ENCODE measurements at places on chromosomes 7 and 10.

- DNase-seq = peak; percentile 11
Measured at GRCh38 chr7:150903606-150904005, 51.3 kb downstream of the AOC1 start.

GRCh38 chr10:44745920-44746319, 165.2 kb upstream of the TMEM72 start:
- DNase-seq = no peak

- DNase-seq = no peak
Measured at GRCh38 chr10:58972576-58973234, 203.7 kb upstream of the PHYHIPL start.

DNA sequence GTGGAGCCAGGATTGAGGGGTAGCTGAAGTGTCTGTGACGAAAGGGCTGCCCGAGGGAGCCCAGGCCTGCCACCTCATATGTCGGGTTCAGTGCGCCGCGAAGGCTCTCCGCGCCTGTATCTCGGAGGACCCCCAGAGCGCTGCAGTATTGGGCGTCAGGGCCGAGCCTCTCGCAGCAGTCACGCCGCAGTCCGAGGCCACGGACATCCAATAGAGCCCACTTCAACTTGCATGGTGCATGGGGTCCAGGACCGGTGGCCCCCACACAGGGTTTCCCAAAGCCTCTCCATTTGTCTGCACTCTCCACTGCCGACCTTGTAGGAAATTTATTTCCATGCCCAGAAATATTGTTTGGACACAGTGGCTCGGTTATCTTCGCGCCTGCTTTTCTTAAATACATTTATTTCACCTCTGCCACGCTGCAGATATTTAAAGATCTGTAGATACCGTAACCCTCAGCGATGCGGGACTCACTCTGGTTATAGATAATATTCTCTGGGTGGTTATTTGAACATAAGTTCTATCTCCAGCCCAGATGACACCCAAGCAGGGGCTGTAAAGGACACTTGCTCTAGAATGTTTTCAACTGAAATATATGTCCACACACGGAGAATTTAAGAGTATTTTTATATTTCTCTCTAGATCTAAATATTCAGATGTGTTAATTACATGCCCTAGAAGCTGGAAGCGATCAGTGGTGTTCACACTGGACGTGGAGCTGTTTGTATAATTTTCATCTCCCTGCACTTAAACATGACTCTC, 5.1 kb upstream of the ZNF503 start:
- DNase-seq = no peak

GRCh38 chr7:25455683-25456251, 227.5 kb upstream of the NPVF start:
- DNase-seq = no peak

GRCh38 chr10:109379186-109379585, 544.1 kb downstream of the XPNPEP1 start:
- DNase-seq = no peak

DNA sequence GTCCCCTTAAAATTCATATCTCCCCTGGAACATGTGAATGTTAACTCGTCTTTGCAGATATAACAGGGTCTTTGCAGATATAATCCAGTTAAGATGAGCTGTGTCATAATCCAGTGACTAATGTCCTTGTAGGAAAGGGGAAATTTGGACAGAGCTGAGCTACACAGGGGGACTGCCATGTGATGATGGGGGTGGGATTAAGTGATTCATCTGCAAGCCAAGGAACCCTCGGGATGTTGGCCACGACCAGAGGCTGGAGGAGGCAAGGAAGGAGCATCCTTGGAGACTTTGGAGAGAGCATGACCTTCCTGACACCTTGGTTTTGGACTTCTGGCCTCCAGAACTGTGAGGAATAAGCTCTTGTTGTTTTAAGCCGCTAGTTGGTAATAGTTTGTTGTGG, 153.9 kb upstream of the PCBD1 start:
- no peak for DNase-seq

GRCh38 chr7:129851809-129852208, 101.0 kb downstream of the UBE2H start:
- DNase-seq = no peak

GRCh38 chr10:127041552-127041951, 136.3 kb downstream of the DOCK1 start:
- no peak for DNase-seq

DNA sequence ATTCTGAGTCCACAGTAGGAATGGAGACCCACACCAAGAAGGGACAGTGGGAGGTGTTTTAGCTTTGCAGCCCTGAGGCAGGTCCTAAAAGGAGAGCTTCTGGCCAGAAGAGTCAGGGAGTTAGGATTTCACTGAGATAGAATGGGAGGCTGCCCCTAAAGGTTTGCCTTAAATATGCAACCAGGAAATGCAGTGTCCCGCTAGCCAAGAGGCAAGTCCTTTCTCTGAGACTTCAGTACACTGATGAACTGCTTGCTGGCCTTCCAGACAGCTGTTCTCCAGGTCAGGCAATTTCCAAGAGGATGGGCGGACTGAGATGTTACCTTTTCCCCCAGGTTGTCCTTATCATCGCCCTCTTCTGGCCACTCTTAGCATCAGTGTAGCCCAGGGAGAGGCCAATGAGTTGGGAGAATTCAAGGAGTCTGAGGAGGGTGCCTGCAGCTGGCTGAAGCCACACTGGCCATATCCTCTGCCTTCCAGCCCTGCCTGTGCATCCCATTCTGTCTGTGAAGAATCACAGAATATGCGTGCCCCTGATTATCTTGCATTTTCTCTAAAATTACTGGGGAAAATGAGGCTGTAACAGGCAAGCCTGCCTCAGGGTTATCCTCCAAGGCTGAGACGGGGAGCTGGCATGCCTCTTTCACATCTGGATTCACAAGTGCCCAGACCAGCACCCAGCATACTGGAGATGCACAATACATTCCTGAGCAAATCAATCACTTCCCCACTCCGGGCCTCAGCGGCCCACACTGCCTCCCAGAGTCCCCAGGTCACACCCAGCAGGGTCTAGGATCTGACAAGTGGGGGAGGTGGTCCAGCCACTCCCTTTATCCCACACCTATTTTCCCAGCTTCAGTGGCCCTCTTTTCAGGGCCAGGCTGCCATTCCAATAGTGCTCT, 2.4 kb downstream of the TLL2 start:
- no peak for DNase-seq

- no peak for DNase-seq
Measured at GRCh38 chr10:81007872-81008271, 470.2 kb downstream of the SH2D4B start.

DNA sequence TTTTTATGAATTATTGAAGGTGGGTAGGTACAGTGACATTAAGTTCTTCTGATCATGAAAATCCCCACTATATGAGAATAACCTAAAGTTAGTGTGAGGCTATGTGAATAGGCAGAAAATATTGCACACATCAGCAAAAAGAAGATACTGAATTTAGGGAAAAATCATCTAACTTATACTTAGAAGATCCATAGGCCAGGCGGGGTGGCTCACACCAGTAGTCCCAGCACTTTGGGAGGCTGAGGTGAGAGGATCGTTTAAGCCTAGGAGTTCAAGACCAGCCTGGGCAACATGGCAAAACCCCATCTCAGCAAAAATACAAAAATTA, 49.5 kb upstream of the ARHGAP12 start:
- no peak for DNase-seq

GRCh38 chr10:122464250-122464510, 2.8 kb downstream of the HTRA1 start:
- no peak for DNase-seq

GRCh38 chr10:69838853-69839252, 37.1 kb downstream of the COL13A1 start:
- no peak for DNase-seq

DNA sequence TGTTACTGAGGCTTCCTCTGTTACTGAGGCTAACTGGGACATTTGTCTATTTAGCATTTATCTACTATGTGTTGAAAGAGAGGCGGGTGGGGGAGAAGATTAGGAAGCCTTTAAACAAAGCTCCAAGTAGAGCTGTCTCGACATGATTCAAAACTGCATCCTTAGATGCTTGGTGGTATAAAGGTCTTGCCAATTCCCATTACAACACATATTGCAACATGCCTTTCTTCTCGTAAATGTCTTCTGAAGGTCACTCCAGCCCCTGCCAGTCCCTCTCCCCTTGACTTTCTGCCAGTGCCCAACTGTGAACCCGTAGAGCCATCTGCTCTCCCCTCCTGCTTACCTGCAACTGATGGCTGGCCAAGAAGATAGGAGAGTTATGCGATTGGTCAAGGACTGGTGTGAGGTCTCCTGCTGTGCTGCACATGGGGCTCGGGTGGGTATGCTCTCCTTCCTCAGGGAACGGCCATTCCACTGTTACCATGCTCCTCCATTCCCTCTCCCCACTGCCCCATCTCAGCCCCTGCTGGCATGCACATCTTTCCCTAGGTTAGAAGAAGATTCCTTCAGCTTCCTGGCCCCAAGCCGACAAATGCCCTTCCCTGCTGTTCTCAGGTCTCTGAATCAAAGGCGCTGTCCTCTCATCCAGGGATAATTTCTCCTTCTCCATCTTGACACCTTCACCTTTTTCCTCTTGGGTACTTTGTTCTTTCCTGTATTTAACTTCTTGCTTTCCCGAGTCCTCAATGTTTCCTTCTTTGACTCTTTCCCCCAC, 43.6 kb upstream of the ZNF32 start:
- DNase-seq = no peak

DNA sequence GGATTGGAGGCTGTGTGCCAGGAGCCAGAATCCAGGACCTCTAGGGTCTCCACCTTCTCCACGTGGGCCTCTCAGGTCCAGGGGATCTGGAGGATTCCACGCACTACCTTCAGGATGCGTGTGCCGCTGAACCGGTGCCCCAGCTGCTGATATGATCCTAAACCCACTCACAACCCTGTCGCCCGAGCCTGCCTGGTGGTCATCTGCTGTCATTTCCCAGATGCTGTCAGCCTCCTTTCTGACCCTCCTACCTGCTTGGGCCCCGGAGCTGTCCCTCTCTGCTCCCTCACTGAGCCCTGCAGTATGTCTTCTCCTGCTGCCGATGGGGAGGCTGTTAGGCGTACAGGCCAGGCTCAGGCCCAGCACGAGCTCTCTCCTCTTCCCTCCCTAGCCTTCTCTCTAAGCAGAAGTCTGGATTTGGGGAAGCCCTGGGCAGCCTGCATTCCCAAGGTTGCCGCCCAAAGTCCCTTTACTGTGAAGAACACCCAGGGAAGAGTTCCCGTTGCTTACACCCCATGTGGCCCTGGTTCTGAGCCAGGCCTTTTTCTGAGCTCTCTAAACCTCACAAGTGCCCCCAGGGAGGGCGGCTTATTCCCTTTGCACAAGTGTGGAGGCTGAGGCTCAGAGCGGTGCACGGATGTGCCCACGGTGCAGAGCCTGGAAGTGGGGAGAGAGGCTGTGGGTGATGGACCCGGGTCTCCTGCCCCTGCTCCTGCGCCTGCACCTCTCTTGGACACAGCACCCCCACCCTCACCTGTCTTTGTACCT, 30.8 kb upstream of the ZNF488 start:
- DNase-seq = no peak

GRCh38 chr10:306007-306674, 170.9 kb downstream of the ZMYND11 start:
- DNase-seq = no peak

GRCh38 chr10:13830385-13830784, 243.6 kb downstream of the PRPF18 start:
- no peak for DNase-seq

- no peak for DNase-seq
Measured at GRCh38 chr7:99944497-99945070, 15.2 kb upstream of the GJC3 start.

DNA sequence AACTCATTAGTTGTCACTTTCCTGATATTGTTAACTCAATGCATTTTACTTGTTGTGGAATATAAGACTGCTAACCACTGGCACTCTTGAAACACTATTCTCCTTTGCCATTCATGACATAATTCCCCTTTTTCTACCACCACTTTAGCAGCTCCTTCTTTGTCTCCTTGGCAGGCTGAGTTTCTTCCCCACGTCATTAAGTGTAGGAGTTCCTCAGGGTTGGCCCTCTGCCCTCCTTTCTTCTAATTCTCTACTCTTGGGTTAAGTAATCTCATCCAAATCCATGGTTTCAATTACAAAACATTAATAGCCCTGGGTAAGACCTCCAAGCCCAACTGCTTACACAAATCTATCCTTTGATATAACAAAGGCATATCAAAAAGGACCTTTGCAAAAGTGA, 175.1 kb downstream of the HGF start:
- DNase-seq = no peak

DNA sequence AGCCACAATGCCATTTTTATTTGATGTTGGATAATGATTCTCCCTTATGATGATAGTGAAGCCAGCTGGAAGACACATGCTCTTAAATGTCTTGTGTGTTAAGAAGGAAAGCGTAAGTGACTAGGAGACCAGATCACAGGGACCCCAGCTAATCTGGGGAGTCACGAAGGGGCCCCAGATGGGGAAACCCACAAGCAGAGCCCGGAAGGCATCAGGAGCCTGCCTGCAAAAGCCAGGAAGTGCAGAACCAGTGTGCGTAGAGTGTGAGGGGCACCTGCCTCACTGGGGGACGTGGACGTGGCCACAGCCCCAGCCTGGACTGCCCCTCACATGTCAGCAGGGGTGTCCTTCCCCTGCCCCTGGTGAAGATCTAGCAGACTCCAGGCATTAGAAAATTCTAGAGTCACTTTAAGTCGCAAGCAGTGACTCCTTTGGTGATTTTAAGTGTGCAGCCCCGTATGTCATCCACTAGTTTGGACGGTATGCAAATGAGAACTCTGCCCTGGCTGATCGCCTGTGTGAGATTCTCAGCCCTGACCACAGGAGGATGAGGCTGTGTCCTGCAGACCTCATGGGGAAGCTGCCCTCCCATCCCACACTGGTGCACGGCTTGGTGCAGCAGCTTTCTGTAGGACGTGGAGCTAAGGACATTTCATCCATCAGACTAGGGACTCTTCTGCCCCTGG, 243.0 kb downstream of the WDR37 start:
- DNase-seq = no peak

- DNase-seq = no peak
Measured at GRCh38 chr10:78830062-78830975, 238.4 kb upstream of the ZMIZ1 start.

GRCh38 chr7:134823400-134823799, 44.0 kb downstream of the CALD1 start:
- DNase-seq = no peak

- DNase-seq = no peak
Measured at GRCh38 chr10:62597226-62597625, 207.3 kb upstream of the ADO start.

Measured in NCI-H1048 (cell line).